ENCODE measurements at places on chromosomes 6 and 20.

- DNase-seq = no peak
Observed at GRCh38 chr20:2771631-2772080, 28.8 kb downstream of the CPXM1 start.

DNA sequence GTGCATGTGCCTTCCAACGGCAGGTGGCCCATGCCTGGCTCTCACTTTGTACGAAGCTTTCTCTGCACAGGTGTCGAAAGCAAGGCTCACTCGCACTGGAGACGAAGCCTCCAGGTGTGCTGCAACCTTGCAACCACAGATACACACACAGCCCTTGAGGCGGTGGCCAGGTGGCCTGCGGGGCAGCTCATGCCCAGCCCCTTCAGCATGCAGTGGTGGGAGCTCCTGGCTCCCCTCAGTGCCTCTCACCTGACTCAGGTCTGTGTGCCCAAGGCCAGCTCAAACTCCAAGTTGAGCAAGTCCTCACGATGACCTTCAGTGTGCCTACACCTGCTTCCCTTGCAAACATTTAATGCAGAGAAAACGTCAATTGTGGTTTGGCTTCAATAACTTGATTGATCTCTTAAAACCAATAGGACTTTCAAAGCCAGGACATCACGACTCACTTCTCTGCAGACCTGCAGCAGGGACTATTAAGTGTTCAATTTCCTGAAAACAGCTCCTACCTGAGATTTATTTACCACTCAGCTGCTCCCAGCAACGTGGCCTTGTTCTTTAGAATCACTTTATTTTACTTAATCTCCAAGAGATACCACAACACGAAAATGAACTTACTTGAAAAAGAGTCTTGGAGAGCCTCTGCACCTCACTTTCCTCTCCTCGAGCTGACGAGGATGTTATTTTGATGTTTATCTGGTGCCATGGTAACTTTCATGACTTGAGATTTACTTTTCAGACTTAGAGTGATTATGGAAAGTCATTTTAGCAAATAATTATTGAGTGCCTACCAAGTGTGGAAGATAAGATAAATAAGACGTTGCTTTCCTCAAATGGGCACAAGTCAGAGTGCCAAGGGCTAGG, 86.3 kb downstream of the SLC22A23 start:
- DNase-seq = no peak

- DNase-seq = no peak
Observed at GRCh38 chr6:43090559-43090956, 14.4 kb downstream of the PTK7 start.

DNA sequence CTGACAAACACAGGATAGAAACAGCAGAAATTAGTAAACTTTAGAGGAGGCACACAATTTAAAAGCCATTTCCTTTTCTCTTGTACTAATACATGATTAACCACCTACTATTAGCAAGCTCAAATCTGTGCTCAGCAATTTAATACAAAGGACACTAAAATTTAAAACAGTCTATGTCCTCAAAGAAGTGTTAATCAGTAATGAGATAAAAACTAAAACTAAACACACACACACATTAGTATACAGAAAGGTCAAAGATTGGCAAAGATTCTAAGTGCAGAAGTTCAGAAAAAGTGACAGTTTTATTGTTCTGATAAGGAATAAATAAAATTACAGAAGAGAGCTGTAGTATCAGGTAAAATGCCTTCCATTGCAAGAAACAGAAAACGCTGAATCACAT, 73.9 kb upstream of the RUNX2 start:
- DNase-seq = no peak

DNA sequence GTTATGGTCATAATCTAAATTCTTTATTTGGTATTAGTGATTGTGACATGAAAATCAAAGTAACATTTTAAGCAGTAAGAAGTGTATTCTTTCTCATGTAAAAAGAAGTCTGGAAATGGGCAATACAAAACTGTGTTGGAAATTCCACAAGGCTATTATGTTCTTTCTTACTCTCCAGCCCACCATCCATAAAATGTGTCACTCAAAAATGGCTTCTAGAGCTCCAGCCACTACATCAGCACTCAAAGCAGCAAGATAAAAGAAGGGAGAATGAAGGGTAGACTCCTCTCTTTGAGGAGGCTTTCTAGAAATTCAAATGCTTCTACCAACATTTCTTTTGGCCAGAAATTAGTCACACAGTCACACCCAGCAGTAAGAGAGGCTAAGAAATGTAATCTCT, 18.4 kb downstream of the PDSS2 start:
- no peak for DNase-seq

- no peak for DNase-seq
Observed at GRCh38 chr6:150806790-150807189, 58.7 kb upstream of the MTHFD1L start.

- no peak for DNase-seq
Observed at GRCh38 chr20:63625771-63626423, 1.0 kb downstream of the GMEB2 start.

- DNase-seq = no peak
Observed at GRCh38 chr6:1575210-1576041, 34.3 kb upstream of the FOXC1 start.

- no peak for DNase-seq
Observed at GRCh38 chr6:44397424-44398164, 10.1 kb downstream of the CDC5L start.

- no peak for DNase-seq
Observed at GRCh38 chr6:11384531-11385309, 152.3 kb upstream of the NEDD9 start.

- DNase-seq = no peak
Observed at GRCh38 chr6:37524025-37524969, 24.6 kb upstream of the CCDC167 start.

- DNase-seq = no peak
Observed at GRCh38 chr20:37686762-37687477, 6.9 kb upstream of the CTNNBL1 start.

DNA sequence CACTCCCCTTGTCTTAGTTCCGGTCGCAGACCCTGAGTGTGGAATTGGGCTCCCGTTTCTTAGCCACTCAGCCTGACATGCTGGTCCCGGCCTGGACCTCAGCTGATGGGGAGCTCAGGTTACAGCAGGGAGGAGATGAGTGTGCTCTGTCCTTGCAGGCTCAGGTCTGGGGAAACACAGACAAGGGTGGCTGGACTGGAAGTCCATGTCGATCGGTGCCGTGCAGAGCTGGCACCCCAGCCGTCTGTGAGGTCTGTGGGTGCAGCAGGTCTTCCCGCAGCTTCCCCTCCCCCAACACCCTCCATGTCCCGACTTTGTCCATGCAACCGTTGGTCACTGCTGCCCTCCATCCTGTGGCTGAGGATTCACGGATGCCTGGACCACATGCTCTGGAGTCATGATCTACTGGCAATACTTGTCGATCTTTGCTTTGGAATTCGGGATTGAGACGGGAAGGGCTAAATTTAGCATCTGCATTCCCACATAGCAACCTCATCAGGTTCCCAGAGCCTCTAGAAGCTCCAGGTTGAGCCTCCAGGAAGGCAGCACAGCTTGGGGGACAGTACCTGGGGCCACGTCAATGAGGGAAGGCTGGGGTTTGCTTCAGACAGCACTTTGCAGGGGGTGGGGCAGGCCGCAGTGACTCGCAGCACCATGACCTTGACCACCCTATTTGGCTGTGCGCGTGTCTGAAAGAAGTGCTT, 118.8 kb downstream of the PSMB1 start:
- DNase-seq = no peak

DNA sequence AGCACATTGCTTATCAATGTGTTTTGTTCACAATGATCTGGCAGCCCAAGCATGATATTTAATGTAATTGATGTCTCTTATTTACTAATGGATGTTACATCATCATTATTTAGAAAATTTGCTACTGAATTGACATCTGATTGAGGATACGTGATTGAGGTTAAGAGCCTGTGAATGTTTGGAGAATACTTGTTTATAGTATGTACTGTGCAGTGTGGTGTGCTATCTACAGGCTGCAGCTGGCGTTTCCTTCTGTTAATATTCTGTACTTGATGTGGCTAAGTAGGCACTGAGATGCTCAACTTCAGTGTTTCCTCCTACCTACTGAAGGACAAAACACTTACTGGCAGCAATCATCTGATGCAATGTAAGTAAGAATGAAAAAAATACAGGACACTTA, 709.6 kb upstream of the FLRT3 start:
- DNase-seq = no peak

DNA sequence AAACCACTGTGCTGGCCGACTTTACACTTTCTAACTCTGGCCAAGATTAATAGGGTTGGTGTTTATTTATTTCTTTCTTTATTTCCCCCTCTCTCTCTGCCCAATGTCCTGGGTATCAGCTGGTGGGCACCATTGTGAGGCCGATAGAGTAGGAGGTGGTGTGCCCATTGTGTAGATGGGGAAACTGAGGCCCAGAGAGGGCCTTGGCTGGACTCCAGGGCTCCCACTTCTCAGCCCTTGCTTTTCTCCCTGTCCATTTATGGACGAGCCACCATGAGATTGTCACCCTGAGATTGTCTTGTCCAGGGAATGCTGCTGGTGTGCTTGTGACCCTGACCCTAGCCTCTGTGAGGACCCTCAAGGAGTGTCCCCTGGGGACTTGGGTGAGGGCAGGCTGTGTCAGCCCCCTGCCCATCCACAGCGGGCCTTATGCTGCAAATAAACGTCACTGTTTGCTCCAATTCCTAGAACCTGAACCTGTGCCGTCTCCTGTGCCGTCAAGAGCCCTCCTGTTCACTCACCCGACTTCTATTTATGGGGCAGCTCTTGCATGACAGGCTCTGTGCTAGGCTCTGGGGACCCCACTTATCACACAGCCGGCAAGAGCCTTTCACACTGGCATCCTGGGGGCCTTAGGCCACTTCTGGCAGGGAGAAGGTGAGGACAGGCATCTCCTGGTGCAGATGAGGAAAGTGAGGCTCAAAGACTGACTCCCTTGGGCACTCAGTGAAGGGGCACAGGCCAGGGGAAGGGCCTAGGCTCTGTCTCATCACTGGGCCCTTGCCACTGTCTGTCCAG, 24.8 kb downstream of the SUN5 start:
- no peak for DNase-seq

DNA sequence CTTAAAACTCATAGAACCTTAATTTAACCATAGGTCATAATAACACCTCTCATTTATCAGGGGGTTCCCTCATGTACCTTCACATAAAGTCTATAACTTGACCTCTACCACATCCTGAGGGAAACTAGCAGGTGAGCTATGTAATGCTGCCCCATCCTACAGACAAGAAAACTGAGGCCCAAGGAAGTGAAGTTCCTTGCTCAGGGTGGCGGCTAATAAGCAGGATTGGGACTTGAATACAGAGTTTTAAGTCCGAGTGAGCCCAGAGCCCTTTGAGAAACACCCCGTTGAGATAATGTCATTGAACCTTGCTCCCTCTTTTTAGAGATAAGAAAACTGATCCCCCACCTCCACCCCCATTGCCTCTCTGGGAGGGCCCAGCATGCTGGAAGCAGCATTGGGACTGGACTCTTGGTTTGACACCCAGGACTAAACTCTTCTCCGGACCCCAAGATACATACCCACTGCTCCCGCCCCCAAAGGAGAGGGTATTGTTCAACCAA, 429 bp downstream of the BNIP5 start:
- no peak for DNase-seq

- no peak for DNase-seq
Observed at GRCh38 chr6:34242252-34243130, 5.8 kb downstream of the HMGA1 start.

- DNase-seq = no peak
Observed at GRCh38 chr6:132400883-132401617, at the start of gene MOXD1. Gene MOXD1, minus strand, starts transcription at chr6:132401475. Its CDS starts 49 bp downstream, at chr6:132401426.

- no peak for DNase-seq
Observed at GRCh38 chr6:135209803-135210202, 28.7 kb downstream of the MYB start.

DNA sequence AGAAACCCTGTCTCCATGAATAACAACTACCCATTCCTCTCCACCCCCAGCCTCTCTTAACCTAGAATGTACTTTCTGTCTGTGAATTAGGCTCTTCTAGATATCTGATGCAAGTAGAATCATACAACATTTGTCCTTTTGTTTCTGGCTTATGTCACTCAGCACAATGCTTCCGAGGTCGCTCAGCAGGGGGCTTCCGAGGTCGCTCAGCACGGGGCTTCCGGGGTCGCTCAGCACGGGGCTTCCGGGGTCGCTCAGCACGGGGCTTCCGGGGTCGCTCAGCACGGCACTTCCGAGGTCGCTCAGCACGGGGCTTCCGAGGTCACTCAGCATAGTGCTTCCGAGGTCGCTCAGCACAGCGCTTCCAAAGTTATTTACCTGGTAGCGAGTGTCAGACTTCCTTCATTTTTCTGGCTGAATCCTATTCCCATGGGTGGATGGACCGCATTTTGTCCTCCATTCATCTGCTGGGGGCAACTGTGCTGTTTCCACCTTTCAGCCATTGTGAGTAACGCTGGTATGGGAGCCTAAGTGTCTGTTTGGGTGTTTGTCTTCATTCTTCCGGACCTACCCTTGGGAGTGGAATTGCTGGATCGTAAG, 31.0 kb upstream of the BHLHE23 start:
- no peak for DNase-seq

DNA sequence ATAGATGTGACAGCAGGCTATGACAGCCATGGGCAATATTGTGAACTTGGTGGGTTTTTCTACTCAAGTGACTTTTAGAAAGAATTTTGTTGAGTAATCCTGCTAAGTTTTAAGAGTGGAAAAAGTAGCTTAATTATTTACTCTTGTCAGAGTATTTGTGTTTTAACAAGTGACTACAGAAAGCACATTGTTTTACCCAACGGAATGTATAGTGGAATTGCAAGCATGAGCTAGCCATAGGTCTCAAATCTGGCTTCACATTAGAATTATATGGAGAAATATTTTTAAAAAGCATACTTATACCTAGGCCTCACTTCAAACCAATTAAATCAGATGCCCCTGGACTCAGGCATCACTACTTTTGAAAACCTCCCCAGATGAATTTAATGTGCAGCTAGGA, 35.5 kb upstream of the GOPC start:
- no peak for DNase-seq

- DNase-seq = no peak
Observed at GRCh38 chr6:10545482-10545881, 24.3 kb downstream of the GCNT2 start.

GRCh38 chr6:166202321-166202733, 34.7 kb upstream of the TBXT start:
- no peak for DNase-seq

- no peak for DNase-seq
Observed at GRCh38 chr6:64330694-64331307, 695.2 kb downstream of the PHF3 start.

- no peak for DNase-seq
Observed at GRCh38 chr6:90646940-90647339, 60.1 kb upstream of the MAP3K7 start.

GRCh38 chr20:61728326-61728725, 337.4 kb downstream of the TAF4 start:
- DNase-seq = no peak

DNA sequence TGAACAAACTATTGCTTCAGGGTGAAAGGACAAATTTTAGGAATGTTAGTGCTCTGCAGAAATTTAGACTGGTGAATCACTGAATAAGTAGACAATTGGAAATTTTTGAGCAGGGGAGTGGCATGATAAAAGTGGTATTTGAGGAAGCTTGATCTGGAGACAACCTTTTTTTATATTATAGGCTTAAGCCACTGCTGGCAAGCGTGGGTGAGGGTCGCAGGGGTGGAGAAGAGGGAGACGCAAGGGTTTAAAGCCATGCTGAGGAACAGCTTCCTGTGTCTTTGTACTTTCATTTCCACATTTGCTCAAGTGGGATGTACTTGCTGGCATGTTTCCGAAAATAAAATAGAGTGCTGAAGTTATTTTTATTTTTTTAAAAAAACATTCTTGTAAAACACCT, 23.7 kb downstream of the NCOA7 start:
- no peak for DNase-seq

- DNase-seq = peak; percentile 25
Observed at GRCh38 chr20:41137614-41138474, 501 bp downstream of the PLCG1 start.

Measured in activated T-cell treated with anti-CD3 and anti-CD28 coated beads for 4 hours (primary cell).